ENCODE measurements at places on chromosomes 1 and 21.

- DNase-seq, result no peak
Measured at GRCh38 chr21:30707409-30707808, 11.2 kb downstream of the KRTAP21-3 start.

DNA sequence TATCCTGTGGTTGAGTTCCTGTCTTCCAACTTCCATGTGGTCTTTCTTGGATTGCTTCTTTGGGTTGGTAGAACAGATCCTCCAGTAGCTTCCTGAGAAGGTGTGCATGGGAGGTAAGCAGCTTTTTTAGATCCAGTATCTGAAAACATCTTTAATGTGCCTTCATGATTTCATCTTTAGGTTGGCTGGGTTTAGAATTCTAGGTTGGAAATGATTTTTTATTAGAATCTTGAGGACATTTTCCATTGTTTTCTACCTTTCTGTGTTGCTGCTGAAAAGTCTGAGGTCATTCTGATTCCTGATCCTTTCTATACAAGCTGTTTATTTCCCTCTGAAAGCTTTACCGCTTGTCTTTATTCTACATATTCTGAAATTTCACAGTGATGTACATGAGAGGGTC lies 94.8 kb downstream of the PEX14 start:
- no peak for DNase-seq

DNA sequence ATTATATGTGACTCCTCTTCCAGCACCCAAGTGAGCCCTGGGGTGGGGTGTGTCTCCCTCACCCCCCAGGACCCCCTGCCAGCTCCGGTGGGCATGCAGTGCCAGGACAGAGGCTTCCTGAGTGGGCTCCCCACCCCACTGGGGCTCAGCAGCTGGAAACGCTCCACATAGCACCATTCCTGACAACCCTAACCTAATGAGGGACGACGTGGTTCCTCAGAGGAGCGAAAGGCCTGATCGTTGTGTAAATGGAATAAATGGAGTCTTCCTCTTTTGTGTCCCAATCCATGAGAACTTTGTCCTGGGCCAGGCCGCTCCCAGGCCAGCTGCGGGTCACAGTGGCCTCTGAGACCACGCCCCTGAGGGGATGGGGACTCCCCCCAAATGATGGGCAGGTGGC lies 1.8 kb upstream of the TSPEAR start:
- no peak for DNase-seq

- no peak for DNase-seq
Measured at GRCh38 chr1:3013371-3014049, 7.8 kb upstream of the ACTRT2 start.

- no peak for DNase-seq
Measured at GRCh38 chr1:66788231-66788939, 12.7 kb downstream of the INSL5 start.

DNA sequence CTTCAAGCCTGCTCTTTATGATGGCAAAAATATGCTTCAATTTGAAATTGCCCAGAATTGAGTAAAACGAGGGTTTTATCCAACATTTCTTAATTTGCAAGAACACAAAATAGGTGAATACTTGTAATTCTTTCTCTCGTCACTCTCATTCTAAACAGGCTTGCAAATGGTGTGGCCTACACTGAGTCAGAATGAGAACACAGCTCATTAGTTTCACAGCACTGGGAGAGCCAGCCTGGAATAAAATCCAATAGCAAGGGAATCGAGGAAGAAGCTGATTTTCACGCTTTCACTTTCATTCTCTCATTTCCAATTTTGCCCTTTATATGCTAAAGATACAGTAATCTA lies 537.5 kb downstream of the LTN1 start:
- no peak for DNase-seq

DNA sequence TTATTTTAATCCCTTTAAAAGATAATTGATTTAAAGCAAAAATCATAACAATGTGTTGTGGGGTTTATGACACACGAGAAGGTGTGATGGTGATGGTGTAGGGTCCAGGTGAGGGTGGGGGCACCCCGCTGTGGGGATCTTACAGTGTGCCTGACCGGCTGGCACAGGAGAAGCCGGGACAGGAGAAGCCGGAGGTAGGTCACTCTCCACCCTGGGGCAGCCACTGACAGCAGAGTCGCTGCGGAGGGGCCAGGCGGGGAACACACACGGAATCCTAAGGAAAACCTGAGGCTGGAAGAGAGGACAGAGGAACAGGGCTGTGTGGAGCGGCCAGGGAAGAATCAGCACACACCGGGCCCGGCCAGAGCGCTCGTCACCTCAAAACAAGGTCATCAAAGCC lies 4.3 kb upstream of the LRRC3 start:
- no peak for DNase-seq

DNA sequence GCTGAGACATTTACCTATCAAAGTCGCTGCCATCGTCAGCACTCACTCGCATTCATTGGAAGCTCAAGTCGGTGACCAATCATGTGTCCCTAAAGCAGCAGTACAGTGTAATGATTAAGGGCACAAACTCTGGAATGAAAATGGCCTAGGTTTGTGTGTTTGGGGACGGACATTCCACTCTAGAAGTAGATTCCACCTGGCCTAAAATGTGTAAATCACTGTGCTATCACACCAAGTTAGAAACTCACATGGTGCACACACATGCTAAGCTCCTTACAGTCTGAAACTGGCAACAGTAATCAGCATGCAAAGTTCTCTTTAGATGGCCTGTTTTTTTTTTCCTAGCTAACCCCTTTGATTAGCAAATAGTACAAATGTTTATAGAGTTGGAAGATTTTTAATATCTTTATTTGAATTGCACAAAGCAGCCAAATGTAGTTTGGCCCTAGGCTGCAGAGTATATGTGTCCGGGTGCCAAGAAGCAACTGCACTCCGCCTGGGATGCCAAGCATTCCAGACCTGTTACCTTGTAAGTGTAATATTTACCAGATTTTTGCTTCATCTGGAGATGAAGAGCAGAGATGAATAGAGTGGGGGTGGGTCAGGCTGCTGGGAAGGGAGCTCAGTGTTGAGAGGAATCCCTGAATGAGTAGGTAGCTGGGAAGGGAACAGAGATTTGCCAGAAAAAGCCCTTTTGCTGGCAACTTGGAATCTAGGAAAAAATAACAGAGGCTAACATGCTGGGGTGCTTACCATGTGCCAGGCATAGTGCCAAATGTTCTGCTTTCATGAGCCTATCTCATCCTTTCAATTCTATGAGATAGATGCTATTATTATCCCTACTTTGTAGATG lies 35.2 kb downstream of the TGFB2 start:
- DNase-seq, result no peak

GRCh38 chr21:14403681-14404318 lies 20.9 kb upstream of the HSPA13 start:
- no peak for DNase-seq

DNA sequence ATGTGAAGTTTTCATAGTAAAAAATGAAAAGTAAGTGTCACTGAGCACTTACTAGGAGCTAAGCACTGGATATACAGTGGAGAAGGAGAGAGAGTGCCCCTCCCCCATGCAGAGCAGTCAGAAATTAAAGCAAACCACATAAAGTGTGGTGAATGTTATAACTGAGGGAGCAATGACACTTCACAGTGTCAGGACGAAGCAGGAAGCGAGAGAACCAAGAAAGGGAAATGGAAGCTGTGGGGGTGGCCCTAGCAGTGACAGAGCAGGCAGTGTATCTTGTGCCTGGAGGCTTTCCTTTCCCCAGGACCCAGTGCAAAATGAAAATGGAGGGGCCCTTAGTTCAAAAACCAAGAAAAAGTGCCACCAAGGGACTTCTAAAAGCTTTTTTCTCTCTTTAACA lies 21.5 kb upstream of the RCAN3 start:
- peak; percentile 48 for DNase-seq

DNA sequence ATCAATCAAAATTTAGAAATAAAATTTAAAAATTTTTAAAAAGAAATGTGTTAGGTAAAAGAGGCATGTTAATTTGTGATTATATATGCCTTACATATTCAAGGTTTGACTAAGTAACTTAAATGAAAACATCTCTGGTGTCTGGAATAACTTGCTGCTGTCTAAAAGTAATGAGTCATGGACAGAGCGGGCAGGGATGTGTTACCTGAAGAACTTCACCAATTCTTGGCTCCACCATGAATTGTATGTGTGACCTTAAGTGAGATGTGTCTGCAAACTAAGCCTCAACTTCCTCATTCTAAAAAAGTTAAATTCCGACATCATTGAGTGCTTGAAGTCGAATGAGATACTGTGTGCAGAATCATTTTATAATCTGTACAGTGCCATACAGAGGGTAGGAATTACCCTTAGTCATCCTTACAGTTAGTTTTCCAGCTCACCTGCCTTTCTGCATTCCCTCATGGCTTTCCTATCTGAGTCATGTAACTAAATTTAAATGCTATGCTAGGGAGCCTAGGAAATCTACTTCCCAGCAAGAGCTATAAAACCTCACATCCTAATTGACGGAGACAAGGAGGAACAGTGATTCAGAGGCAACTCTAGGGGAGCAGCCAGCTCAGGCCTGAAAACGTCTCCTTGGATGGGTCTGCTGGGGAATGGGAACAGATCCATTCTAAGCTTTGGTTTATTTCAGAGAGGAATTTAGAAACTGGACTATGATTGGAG lies 100.7 kb upstream of the TSPAN2 start:
- DNase-seq, result no peak

DNA sequence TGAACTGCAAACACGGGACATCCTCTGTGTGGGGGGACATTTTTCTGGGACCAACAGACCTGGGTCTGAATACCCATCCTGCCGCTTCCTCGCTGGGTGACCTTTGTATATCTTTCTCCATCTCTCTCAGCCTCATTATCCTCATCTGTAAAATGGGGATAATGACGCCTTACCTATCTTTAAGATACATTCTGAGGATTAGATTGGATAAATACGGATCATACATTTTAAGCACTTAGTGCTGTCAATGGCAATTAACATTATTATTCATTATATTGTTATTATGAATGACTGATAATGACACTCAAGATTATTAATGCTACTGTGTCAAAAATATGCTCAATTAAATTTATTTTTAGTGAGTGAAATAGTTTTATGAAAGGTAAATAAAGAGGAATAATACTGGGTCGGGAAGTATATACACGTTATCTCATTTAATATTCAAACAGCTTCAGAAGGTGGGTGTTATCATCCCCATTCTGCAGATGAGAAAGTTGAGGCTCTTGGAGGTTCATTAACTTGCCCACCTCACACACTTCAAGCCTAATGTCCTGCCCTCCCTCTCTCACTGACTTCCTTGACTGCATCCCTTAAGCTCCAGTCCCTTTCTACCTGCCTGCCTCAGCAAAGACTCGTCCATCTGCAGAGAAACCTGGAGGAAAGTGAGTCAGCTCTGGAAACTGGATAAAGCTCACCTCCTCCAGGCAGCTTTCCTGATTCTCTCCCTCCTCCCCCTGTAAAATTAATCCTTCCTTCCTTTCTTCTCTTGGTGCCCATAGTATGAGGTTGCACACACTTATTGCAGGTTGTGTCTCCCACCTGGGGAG lies 120.7 kb upstream of the JUN start:
- DNase-seq, result no peak

- DNase-seq, result no peak
Measured at GRCh38 chr1:88291611-88292354, 392.3 kb upstream of the PKN2 start.

DNA sequence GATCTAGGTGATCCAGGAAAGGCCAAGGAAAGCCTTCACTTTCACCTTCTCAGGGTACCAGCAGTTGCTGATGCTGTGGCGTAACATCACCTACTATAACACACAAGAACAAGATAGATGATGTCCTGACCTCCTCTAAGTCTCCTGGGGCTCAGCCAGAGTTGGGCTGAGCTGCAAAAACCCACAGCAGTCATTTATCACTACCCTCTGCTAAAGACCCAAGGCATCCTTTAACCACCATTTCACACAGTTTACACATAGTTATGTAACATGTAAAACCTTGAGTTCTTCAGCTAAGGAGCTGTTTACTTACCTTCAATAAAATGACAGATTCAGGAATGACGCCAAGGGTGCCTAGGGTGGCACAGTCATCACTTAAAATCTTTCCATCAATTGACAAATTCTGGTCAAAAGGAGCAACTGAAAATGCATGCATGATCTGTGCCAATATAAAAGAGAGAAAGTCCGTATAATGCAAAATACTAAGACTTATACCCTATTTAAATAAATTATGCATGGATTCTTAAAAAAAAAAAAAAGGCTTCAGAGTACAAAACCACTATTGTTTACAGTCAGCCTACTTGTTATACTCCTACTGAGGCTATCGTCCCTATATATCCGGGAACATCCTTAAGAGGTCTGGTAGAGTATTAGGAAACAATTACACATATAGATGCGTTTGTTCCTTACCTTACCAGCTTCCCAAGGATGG lies 20.7 kb upstream of the RAP1GAP start:
- DNase-seq, result no peak

DNA sequence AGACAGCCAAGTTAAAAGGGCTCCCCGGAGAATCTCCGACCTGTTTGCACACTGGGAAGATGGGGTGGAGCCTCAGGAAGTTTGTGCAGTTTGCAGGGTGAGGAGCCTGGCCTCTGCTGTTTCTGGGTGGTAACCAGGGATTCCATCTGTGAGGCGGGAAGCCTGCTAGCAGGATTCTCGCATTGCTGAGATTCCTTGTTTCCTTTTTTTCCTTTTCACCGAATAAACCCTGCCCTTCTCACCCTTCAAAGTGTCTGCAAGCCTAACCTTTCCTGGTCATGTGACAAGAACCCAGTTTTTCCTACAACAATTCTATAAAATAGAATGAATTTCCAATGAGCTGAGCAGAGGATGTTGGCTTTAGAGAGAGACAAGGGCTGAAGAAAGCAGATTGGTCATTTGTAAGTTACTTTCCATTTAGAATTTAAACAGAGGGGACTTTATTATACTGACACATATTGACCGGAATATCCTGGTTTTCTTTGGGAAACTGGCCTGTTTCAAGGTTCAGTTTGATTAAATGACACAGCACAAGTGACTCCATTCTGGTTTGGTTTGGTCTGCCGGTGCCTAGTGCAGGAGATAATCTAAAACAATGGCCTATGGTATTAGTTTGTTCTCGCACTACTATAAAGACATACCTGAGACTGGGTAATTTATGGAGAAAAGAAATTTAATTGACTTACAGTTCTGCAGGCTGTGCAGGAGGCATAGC lies 48.7 kb upstream of the DNAH14 start:
- no peak for DNase-seq

GRCh38 chr1:17567582-17567981 lies 28.1 kb downstream of the ARHGEF10L start:
- DNase-seq, result no peak

DNA sequence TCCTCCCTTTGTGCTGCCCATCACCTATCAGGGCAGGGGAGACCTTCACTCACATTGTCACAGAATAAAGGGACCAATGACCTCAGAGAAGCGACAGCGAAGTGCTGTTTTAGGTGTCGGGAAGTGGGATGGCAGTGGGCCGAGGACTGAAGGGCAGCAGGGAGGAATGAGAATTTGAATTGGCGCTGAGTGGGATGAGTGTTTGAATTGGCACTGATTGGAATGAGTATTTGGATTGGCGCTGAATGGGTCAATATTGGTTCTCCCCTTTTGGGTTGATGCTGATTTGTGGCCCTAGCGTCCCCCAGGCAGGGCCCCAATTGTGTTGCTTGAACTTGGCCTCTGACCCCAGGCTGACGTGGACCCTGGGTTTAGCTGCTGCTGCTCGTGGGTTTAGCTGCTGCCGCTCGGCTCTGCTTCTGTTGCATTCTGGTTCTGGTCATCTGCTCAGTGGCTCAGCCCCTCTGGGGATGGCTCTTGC lies 12.4 kb upstream of the UMODL1 start:
- no peak for DNase-seq

Data from GM12892 (cell line).